ENCODE measurements at places on chromosomes 7 and 10.

DNA sequence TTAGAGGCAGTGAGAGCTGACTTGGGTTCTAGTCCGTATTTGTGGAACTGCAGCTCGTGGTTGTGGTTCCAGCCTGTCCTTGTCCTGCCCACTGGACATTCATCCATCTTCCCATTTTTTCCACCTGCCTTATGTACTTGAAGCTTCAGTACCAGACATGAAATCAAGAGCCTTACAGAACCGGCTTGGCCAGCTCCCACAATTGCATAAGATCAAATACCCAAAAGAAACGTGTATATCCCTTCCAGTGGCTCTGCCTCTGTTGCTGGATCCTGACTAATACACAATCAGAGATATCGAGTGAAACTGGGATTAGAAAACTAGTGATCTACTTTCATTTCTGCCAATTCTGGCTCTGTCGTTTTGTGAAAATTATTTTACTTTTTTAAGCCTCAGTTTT, 23.8 kb upstream of the LIPA start:
- no peak for DNase-seq

GRCh38 chr7:84108787-84109186, 85.8 kb downstream of the SEMA3A start:
- DNase-seq = no peak

GRCh38 chr7:47962262-47962661, 14.0 kb upstream of the PKD1L1 start:
- DNase-seq = no peak

GRCh38 chr7:77247206-77247850, 47.7 kb upstream of the FGL2 start:
- DNase-seq = peak; percentile 76

DNA sequence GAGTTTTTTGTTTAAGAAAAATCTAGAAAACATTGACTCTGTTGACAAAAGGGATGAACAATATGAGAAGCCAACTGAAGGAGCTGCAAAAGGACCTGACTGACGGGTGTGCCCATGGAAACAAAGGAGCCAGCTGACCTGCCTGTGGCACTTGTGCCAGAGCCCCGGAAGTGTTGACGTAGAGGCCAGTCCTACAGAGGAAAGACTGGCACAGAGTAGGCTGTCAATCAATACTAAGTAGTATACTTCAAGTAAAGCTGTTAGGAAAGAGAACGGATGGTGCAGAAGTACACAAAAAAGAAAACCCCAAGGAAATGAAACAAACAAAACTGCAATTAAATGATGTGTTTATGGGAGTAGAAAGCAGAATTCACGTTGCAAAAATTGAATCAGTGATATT, 19.0 kb upstream of the ABI1 start:
- peak; percentile 37 for DNase-seq

DNA sequence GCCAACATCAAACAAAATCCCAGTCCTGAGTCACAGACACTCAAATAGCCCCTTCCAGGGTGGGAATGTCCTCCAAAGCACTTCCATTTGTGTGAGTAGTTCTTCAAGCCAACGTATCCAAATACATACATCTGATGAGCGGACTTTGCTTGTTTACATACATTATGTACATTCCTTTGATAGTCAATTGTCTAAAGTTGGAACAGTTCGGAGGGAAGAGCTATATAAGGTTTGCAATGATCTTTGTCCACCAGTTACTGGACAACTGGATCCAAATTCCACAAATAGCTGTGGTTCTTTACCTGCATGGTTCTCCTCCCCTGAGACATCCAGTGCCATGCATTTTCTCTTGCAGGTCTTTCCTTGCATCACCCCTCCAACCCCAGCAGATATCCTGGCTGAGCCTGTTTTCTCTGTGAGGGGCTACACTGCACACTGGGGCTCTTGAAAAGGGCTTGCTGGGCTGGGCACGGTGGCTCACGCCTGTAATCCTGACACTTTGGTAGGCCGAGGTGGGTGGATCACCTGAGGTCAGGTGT, 4.7 kb upstream of the MGMT start:
- DNase-seq = no peak

GRCh38 chr7:138903859-138904435, 77.2 kb downstream of the KIAA1549 start:
- no peak for DNase-seq

DNA sequence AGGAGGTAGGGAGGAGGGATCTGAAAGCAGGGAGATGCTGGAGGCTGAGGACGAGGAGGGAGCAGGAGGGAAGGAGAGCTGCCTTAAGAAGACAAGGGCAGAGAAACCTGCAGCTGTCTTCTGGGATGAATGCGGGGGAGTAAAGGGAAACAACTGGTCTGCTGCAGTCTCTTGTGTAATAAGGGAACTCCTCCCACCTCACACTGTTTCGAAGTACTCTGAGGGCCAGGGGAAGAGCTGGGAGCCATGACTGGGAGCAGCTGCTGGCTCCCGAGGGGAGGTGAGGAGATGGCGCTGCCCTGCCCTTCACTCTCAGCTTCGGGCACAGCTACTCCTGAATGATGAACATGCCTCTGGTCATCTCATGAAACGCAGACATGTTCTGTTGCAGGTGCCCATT, 65.1 kb downstream of the CLEC2L start:
- no peak for DNase-seq

DNA sequence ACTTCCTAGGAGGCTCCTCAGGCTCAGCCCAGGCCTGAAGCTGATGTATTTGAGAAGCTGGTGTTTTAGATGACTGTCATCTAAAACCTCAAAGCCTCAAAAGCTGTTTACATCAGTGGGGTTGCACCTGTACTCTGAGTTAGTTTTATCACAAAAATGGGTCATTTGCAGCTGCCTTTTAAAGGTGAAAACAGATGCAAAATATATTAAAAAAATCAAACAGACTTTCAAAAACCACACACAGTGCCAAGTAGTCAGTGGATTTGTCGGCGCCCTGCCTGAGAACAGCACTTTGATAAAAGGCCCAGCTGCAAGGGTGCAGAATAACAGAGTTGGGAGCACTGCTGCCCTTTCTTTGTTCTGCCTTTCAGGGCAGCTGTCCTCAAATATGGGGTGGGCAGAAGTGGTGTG, 103.0 kb downstream of the VOPP1 start:
- peak; percentile 64 for DNase-seq

DNA sequence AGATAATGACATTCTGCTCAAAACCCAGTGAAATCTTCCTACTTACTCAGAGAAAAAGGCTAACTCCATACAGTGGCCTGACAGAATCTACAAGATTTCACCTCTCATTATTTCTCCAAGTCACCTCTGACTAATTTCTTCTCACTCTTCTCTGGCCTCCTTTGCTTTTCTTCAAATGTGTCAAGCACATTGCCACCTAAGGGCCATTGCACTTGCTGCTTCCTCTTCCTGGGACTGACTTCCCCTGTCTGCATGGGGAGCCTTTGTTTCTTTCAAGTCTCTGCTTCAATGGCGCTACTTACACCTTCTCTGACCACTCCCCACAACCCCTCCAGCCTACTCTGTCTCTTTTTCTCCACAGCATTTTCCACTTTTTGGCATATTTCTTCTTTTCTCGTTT, 36.0 kb downstream of the PRTFDC1 start:
- DNase-seq = no peak

DNA sequence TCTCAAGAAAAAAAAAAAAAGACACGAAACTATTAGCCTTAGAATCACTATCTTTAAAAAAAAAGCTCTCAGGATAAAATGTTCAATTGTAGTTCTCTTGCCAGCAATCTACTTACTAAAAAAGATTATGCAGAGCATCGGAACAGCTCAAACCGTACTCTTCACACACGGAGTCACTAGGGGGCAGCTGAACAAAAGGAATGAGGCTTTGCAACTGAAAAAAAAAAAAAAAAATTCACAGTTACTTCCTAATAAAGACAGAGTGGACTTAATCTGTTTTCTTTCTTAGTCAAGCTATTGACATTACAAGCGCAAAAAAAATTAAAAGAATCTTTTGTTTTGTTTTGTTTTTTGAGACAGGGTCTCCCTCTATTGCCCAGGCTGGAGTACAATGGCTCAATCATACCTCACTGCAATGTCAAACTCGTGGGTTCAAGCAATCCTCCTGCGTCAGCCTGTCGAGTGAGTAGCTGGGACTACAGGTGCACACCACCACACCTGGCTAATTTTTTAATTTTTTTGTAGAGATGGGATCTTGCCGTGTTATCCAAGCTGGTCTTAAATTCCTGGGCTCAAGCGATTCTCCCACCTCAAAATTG, 11.5 kb downstream of the PMS2 start:
- peak; percentile 79 for DNase-seq

DNA sequence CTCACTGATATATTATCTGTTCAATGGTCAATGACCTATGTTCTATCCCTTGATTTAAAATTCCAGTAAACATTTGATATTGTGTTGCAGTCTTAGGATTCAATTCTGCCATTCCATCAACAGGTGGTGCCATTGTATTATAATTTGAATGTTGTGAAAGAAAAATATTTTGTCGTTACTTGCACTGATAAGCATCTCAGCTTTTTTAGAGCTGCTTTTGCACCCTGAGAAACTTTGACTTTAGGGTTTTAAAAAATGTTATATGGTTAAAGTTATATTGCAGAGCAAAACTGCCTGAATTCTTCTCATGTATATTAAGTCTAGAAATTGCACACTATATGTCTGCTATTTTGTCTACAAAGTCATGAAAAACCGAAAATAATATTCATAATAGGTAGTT, 18.8 kb upstream of the MINDY3 start:
- peak; percentile 54 for DNase-seq

DNA sequence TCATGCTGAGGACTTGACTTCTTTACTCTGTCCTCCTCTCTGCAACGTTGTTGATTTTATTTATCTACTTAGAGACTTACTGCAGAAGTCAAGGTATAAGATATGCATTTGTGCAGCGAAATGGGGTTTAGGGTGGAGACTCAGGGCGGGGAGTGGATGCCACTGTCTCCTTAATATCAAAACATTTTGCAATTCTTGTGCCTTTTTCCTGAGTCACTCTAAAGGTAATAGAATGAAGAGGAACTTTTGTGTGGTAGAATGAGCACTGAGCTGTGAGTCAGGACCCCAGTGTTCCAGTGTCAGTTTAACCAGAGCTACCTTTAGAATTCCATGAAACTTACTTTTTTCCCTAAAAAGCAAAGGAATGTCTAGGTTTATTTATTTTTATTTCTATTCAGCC, 78.2 kb downstream of the VTI1A start:
- DNase-seq = no peak

GRCh38 chr7:24172856-24173255, 111.1 kb upstream of the NPY start:
- DNase-seq = no peak

GRCh38 chr7:53191191-53191695, 155.8 kb downstream of the POM121L12 start:
- no peak for DNase-seq

DNA sequence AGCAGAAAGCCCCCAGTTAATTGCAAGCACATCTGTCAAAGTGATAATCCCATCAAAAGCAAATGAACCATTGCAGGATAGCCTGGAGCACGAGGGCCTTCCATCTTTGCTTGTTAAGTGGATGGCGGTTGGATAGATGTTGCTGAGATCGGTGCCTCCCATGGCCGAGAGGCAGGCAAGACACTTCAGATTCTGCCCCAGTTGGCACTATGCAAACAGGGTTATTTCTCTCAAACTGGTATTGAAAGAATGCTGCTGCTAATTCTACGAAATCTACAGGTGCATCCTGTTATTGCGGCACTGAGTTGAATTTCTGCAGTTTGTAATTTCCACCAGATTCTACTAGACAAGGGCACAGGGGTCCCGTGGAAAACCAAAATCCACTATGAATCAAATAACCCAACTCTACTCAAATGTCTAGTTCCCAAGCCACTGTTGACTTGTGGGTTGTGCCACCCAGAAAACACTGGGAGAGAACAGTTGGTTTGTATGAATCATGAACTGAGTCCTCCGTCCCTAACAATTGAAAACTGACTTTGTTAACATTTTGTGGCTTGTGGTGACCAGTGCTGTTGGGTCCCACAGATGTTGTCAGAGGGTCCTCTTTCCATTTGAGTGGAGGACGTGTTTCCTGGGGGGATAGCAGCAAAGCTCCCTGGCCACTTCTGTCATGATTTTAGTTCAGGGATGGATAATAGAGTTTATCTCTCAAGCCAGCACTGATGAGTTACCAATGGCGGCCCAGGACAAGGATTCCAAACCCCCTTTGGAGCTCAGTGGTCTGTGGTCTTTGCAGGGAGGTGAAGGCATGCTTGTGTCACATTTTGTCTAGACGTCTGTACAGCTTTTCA, 7.1 kb upstream of the IL2RA start:
- DNase-seq = no peak

GRCh38 chr10:110058212-110058611, 50.4 kb downstream of the ADD3 start:
- no peak for DNase-seq

GRCh38 chr10:80277016-80277415, 12.4 kb downstream of the MAT1A start:
- DNase-seq = no peak

All from pons (tissue), 1 donor.